Sigmoid colon (tissue), 7 donors: ENCODE measurements at places on chromosomes 11 and 22. TPM values are rescaled to one million over a fixed set of nuclear protein-coding genes. Genes with fewer than 3 reads are reported as not detected.

Gene KCNE3
- 6.1 TPM for total RNA-seq

DNA sequence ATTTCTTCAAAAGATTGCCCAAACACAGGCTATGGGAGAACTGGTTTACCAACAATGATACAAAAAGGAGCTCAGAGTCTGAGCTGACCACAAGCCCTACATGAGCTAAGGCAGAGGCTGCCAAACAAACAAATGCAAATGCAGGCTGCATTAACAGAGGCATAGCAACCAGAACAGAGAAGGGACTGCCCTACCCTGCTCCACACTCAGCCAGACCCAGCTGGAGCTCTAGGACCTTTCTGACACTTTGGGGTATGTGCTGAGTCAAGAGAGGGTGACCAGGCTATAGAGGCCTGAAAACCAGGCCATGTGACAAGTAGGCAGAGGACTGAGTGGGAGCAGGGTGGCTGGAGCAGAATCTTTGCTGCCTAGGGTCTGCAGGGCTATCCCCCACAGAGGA lies 17.8 kb upstream of the P2RY2 start:
- DNase-seq, result peak; percentile 28
- no peak overlapping the region for H3K27ac ChIP-seq
- H3K36me3 ChIP-seq, result no peaks in the 10 kb centered on the region
- H3K4me3 ChIP-seq, result no peak overlapping the region

DNA sequence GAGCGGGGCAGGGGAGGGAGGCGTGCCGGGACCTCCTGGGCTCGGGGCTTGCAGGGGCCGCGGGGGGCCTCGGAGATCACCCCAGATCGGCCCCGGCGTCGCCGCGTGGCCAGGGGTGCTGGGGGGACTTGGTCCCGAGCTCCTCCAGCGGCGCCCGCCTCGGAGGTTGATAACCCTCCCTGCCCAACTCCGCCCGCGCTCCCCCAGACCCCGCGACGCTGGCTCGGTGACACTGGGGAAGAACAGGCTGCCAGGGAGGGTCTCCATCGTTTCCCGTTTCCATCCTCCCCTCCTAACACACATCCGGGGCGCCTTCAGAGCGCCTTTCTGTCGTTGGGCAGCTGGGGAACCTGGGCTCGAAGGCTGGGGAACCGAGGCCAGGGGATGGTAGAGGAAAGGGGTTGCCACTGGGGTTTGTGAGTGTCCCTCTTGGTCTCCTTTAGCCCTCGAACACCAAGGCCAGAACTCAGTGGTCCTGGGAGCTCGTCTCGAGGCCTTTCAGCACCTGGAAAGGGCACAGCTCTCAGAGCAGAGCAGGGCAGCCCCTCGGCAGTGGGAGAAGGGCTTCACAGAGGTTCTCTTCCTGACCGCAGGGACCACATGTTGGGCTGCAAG lies 431 bp downstream of the SLC37A2 start:
- H3K4me1 ChIP-seq, result peaks cover 12% of the 10 kb centered on the region
- H3K36me3 ChIP-seq, result no peaks in the 10 kb centered on the region
- H3K4me3 ChIP-seq, result peak overlapping the region; percentile 62
- DNase-seq, result peak; percentile 59

DNA sequence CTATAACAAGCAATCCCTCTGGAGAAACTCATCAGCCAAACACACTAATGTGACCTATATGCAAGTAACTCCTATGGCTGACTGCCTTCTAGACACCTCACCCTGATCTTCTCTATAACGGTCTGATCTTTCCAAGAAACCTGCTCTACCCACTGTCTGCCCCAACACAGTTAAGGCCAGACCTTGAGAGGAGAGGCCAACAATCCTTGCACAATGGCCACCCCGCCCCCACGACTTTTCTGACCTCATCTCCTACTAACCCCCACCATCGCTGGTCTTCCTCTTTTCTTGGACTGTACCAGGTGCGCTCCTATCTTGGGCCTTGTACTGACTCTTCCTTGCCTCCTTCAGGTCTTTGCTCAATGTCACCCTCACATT lies 12.5 kb downstream of the HIRA start:
- H3K27me3 ChIP-seq, result no peaks in the 10 kb centered on the region
- H3K4me1 ChIP-seq, result peaks cover 7% of the 10 kb centered on the region
- no peaks in the 10 kb centered on the region for H3K36me3 ChIP-seq
- no peak for DNase-seq

DNA sequence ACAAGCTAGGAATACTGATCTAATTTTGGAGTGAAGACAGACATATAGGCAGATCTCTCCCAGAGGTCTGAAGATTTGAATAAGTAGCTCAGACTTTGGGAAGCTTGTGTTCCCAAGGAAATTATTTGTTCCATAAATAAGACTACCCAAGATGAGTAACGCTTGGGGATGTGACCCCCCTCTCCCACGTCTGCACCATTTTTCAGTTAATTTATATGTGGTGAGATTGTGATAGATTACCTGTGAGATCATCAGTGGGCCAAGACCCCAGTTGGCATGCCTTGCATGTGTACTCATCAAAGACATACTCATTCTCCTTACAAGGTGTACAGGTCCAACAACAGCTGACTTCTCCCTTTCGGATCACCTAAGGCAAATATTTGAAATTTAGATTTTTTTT lies 252.8 kb upstream of the CTSC start:
- DNase-seq, result no peak
- H3K36me3 ChIP-seq, result no peaks in the 10 kb centered on the region
- no peaks in the 10 kb centered on the region for H3K27me3 ChIP-seq
- no peaks in the 10 kb centered on the region for H3K4me1 ChIP-seq

DNA sequence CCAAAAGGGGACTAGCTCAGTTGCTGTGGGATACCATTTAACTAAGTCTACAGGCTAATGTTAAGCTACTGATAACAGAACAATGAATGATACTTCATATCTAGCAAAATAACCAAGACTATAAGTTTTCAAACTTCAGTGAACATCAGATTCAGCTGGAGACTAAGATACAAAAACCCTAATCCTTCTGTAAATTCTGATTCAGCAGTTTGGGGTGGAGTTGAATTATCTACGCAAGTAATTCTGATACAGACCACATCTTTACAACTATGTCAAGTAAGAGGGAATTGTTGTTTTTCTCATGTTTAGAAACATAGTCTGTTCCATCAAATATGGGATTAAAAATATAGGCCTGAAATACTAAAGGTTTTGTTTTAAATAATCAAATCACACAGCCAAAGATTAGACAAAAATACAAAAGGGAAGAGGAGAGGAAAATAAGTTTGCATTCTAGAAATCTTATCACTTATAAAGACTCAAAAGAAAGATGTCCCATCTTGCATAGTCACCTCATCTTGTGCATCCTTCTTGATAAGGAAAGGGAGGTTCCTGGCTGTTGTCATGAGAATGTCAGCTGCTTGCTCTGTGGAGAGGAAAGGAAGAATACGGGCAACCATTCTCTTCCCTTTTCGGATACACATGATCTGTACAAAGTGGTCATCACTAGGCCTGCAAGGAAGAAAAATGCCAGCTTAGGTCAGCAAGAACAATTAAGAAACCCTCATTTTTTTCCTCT lies 21.4 kb downstream of the PATL1 start:
- peaks cover 7% of the 10 kb centered on the region for H3K4me1 ChIP-seq
- H3K36me3 ChIP-seq, result peaks cover 94% of the 10 kb centered on the region
- no peak for DNase-seq
- H3K27me3 ChIP-seq, result no peaks in the 10 kb centered on the region
- H3K27ac ChIP-seq, result no peak overlapping the region
- H3K4me3 ChIP-seq, result no peak overlapping the region
